ENCODE measurements at places on chromosomes 7 and 10. TPM values are rescaled to one million over a fixed set of nuclear protein-coding genes. Genes with fewer than 3 reads are reported as not detected.
A peak's percentile ranks its signal among the peaks of the same experiment; 100 is the strongest.

DNA sequence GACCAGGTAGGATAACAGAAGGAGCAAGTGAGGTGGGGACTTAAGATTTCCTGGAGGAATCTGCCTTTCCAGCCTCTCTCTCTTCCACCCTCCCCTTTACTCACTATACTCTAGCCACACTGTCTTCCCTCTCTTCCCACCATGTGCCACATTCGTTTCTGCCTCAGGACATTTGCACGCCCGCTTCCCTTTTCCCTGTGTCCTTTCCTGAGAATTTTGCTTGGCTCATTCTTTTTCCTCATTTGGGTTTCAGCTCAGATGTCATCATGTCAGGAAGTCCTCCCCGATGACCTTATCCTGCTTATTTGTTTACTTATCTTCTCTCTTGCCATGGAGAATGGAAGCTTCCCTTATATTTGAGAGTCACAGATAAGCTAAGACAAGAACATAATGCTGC is 363.8 kb downstream of the PRPF18 start:
- no peak for DNase-seq

DNA sequence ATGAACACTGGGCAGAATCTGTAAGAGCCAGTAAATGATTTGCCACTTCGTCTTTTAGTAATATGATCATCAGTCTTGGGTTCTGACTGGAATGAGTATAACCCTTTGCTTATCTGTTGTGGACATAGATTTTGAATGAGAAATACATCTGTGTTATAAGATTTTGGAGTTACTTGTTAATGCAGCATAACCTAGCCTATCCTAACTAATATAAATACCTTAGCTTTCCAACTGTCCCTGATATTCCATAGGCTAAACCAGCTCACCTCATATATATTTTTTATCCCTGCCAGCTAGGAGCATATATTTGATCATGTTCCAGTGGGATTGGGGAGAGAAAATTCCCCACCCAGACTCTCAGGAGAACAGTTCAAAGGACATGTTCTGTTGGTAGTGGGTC is 15.1 kb downstream of the LRMDA start:
- no peak for DNase-seq

DNA sequence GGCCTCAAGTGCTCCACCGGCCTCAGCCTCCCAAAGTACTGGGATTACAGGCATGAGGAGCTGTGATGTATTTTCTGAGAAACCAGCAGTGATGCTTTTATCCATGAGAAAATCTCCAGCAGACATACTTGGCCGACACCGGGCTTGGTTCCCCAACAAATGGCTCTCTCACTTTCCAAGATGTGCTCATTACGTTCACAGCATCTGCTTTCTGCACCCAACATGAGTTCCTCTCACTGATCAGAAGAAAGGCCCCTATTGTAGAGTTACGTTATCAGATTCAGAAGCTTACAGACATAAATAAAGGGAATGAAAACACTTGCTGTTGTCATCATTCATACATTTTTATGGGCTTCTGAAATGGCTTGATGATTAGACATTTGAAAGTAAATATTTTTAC is 95.0 kb downstream of the CALD1 start:
- DNase-seq = no peak

The HOXA3 gene
- polyA plus RNA-seq = 0.35 TPM

DNA sequence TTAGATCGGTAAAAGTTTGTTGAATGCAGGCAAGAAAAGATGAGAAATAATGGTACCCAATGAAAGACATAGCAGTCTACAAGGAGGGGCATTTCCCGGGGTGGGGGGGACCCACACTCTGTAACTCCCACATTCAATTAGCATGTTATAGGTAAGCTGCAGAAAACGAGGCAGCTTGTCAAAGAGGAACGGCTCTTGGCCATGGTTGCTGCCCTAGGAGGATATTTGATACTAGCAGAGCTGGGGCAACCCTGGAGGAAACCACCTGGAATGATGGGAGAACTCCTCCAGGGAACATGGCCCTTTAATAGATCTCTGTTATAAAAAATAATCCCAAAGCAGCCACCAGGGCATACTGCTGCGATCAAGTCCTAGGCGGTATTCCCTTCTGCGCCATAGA is 98.5 kb downstream of the EGFR start:
- DNase-seq = no peak

The PKD2L1 gene
- polyA plus RNA-seq = not detected

The DRGX gene
- not detected for polyA plus RNA-seq

- DNase-seq = no peak
These were observed 31.3 kb upstream of the LOXL4 start for GRCh38 chr10:98299341-98299740.

DNA sequence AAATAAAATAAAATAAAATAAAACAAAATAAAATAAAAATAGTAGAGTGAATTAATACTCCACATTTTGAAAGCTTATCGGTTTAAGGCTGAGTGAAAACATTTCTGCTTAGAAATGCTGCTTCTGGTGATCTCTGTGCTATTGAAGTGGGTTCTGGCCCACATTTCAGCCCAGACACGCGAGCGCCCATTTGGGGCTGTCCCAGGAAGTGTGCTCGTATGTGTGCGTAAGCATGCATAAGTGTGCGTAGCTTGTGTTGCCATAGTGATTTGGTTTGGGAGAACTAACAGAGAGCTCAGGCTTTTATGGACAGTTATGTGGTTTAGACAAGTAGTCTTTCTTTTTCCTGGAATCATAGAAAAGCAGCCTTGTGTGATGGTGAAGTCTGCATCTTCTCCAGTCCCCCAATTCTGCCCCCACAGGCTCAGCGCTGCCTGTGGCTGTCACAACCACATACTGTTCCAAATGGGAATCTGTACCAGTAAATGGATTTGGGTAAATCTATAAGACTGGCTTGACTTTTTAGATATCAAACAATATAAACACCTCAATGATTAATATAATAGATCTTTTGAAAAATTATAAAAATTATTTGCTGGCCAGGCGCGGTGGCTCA is 29.8 kb upstream of the PURB start:
- DNase-seq = no peak

The OR9A2 gene
- not detected for polyA plus RNA-seq

DNA sequence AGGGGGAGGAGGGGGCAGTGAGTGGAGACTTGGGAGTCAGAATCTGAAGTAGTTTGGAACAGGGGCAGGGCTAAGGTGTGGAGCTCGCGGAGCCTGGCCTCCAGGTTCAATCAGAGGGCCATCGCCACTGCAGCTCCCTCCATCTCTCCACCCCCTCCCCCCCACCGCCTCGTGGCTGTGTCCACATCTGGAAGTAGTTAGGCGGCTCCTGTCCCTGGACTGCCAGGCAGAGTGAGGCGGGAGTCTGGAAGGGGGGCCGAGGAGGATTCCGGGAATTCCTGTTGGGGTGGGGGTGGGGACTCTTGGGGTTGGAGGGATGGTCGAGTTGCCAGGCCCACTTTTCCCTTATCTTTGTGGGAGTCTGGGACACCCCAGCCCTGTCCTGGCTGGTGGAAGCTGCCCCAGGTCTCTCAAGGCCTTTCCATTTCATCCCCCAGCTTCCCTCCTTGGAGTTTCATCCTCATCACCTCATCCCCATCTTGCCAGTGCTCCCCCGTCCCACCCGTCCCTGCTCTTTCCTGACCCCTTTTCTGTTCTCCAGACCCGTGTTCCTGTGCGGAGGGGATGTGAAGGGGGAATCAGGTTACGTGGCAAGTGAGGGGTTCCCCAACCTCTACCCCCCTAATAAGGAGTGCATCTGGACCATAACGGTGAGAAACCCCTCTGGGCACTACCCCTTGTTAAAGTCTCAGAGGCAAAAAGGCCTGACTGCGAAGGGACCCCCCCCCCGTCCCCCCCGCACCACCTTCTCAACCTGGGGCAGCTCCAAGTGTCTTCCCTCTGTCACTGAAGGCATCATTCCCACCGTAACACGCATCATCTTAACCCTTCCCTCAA is 944 bp downstream of the PCOLCE start:
- peak; percentile 73 for DNase-seq

DNA sequence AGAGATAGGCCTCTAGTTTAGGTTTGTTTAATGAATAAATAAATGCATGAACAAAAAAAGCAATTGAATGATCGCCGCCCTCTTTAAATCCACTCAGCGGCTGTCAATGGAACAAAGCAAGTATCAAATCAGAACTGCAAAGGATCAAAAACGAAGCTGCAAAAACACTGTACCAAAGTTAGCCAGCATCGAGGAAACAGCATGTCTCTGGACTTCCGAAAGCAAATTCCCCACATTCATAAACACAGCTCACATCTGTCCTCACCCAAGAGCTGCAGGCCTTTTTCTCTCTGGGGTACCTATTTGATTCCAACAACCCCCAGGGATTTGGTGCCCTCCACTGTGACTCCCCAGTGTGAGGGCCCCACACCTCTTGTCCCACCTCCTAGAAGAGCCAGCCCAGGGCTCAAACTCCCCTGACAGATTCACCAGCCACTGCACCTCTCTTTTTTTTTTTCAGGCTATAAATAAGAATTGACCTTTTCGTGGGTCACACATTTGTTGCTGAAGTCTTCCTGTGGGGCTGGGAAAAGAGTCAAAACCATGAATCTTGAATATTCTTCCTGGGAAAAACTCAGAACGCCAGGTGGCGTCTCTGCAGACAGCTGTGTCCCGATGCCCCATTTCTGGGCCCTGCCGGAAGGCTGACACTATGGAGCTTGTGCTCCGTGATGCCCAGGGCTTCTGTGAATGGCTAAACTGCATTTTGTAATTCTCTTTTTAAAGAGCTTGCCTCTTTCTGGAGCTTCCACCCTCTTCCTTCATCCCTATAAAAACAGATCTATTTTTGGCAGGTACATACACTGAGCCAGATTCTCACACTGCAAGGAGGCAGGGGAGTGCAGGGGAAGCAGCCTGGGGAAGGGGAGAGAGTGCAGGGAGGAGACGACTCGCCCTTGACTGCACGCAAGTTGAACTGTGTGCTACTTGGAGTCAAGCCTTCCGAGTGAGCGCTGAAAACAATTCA is 51.7 kb downstream of the HSPA12A start:
- peak; percentile 58 for DNase-seq

The CTAGE4 gene
- polyA plus RNA-seq = 0.03 TPM

DNA sequence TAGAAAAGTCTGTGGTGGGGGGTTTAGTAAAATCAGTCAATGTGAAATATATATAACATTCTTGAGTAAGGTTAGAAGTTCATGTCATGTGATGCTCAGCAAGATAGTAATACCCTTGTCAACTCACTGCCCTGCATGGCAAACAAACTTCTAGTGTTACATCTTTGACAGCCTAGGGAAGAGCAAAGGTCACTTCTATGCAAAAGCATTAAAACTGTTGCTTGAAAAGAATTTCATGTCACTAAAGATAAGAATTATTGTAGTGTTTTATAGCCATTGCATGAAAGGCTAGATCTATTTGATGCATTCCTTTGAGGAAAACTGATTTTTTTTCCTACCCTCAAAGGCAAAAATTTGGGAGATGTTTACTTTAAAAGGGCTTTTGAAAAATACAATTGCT is 176.0 kb downstream of the SKAP2 start:
- no peak for DNase-seq

GRCh38 chr7:117757440-117757839 is 115.8 kb downstream of the CTTNBP2 start:
- DNase-seq = no peak

DNA sequence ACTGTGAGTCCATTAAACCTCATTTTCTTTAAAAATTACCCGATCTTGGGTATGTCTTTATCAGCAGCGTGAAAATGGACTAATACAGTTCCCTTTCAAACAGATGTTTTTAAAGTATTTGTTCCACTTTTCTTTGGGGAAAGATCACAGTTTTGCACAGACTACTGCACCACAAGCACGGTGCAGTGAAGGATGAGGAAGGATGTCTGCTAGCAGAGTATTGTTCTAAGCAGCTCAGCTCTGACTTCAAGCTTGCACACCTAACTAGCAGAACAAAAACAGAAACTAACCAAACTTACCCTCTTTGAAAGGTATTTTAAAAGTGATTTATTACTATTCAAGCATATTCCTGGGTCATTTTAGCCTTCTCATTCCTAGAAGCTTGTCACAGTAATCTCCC is 20.0 kb downstream of the THNSL1 start:
- DNase-seq = no peak

- peak; percentile 86 for DNase-seq
These were observed 61.4 kb upstream of the STEAP1B start for GRCh38 chr7:22561321-22561811.

DNA sequence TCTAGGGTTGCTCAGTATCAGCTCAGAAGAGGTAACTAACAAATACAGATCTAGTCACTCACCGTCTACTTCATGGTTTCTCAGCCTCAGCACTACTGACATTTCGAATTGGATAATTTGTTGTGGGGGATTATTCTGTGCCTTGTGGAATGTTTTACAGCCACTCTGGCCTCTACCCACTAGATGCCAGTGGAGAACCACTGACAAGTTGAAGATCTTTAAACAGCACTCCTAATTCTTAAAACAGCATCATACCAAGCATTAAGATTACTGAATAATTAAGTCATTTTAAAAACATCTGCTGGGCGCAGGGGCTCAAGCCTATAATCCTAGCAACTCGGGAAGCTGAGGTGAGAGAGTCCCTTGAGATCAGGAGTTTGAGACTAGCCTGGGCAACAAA is 82.6 kb downstream of the UPF2 start:
- DNase-seq = no peak

- DNase-seq = no peak
These were observed 44.0 kb upstream of the ANKRD1 start for GRCh38 chr10:90964781-90965465.

DNA sequence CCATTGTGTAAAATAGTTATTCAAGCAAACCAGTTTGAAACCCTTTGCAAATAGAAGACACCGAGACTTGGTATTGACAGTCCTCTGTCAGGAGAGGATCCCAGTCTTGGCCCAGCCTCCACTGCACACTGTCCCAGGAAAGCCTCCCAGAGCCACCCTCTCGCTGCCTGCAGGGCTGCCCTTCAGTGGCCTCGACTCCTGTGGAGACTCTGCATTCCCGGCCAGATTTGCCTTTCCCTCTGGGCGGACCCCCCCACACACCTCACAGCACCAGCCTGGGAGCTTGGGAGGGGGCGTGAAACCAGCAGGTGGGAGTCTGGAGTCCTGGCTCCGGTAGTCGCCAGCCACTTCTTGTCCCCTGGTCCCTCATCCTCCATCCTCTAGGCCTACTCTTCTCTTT is 48.7 kb downstream of the GRK5 start:
- DNase-seq = no peak

GRCh38 chr10:4643471-4643870 is 182.5 kb upstream of the AKR1E2 start:
- no peak for DNase-seq

The SH2B2 gene
- polyA plus RNA-seq = 0.95 TPM

DNA sequence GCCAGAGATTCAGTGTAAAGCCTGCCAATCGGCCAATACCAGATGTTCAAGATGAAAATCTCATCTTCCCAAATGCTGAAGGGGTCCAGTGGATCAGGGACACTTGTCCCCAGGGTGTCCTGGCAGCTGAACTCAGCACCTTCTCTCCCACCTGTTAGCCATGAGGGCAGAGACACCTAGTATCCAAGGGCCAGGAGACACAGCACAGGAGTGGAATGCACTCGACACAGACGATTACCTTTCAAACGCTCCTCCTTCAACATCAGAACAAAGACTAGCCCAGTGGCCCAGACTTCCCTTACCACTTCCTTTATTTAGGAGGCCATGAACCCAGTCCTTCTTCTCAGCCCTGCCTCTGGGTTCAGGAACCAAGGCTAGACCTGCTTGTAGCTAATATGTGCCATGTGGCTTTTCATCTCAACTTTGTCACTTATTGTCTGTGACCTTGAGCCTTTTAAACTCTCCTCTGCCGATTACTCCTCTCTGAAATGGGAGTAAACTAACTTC is 180.3 kb upstream of the PLXNA4 start:
- no peak for DNase-seq

The MYO3A gene
- not detected for polyA plus RNA-seq

Measured in heart right ventricle (tissue), 16 donors.